ENCODE measurements at places on chromosomes 3 and 15.

DNA sequence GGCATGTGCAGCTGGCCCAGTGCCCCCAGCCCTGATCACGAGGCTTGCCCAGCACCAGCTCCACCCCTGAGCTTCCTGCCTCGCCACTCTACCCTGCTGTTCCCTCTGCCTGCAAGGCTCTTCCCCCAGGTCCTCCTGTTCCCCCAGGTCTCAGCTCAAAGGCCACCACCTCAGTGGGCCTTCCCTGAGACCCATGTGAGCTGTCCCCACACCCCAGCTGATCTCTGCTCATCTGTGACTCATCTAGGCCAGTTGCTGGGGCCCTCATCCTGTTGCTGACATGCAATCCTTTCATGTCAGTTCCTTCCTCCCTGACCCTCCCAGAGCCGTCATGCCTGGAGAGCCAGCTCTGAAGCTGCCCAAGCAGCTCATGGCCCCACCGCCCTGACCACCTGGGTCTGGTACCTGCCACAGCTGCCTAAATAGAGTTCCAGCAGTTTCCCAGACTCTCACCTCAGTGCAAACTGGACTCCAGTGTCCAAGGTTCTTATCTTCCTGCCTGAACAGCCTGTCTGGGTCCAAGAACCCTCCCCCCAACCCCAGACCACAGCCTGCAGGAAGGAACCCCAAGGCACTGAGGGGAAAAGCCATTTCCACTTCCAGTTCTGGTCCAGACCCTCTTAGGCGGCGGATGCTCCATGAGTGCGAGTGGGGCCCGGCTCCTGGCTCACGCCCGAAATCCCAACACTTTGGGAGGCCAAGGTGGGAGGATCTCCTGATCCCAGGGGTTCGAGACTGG is 116.6 kb upstream of the IQSEC1 start:
- peak; percentile 72 for DNase-seq

DNA sequence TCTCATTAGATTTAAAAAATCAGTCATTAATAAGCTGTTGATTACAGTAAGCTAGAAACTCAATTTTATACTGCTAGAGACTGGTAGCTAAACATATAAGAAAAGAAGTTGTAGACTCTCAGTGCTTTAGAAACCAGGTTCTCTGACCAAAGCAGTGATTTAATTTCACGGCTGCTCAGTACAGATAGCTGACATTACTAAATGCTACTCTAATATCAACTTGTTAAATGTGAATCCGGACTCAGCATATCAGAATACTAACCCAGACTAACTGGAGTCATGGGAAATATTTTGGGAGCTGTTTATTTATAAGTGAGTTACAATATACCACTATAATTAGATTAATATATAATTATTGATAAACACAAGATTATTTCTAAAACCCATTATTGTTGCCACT is 80.4 kb downstream of the NEDD4 start:
- no peak for DNase-seq

DNA sequence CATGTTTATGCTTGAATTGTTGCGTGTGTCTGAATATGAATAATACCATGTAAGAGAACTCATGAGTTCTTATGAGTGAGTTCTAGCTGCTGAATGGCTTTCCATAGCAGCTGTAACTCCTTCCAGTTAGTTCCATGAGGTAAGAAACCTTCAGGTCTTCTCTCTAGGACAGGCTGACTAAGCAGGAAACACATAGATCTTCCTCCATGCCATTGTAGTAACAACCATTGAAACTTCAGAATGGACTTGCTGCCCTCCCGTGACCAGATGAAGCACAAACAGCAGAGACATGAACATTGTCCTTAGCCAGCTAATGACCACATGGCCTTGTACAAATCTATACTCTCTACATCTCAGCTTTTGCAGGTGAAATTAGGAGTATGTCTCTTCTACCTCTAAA is 200.0 kb downstream of the ZNF385D start:
- no peak for DNase-seq

DNA sequence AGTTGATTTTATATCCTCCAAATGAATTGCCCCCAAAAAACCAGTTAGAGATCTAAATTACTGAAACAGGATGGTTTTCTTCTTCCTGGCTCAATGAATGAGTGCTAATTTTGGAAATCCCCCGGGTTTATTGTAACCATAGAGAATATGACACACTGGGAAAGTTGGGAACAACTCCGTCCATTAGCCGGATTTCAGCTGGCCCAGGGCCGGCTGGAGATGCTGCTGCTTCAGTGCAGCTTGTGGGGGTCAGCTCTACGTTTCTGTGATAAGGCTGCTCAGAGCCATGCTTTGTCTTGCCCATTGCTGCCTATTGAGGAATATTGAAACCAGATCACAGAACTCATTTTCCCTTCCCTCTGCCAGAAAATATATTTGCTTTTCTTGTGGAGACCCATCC is 20.3 kb downstream of the GYG1 start:
- no peak for DNase-seq

DNA sequence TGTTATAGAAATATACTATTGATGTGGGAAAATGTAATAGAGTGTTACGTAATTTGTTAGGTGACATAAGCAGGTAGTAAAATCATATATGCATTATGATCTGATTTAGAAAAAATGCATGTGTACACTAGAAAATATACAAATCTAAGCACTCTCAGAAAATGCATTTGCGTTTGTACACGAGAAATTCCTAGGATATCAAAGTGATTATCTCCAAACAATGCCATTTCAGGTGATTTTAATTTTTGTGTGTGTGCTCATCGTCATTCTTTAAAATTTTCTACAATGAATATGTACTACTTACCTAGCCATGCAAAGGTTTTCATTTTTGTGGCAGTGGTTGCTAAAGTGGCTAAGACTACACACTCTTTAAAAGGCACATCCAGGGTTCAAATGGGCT is 140.8 kb upstream of the RAD18 start:
- no peak for DNase-seq
